NCI-H187 treated with DMSO at 0.1 percent for 48 hours (cell line): ENCODE measurements at places on chromosomes 6 and 20.

GRCh38 chr6:108744244-108744972, 103.8 kb upstream of the ARMC2 start:
- no peak for DNase-seq

GRCh38 chr20:51347831-51348230, 194.7 kb downstream of the NFATC2 start:
- no peak for DNase-seq

GRCh38 chr20:57047281-57048026, 219.0 kb downstream of the BMP7 start:
- no peak for DNase-seq

GRCh38 chr6:108564178-108564577, 3.5 kb downstream of the FOXO3 start:
- no peak for DNase-seq

GRCh38 chr6:135851442-135852271, at the start of gene PDE7B:
TSS of gene PDE7B (plus strand) at chr6:135851701.
- DNase-seq, result no peak

GRCh38 chr6:150694889-150695288, 95.2 kb downstream of the PLEKHG1 start:
- no peak for DNase-seq

DNA sequence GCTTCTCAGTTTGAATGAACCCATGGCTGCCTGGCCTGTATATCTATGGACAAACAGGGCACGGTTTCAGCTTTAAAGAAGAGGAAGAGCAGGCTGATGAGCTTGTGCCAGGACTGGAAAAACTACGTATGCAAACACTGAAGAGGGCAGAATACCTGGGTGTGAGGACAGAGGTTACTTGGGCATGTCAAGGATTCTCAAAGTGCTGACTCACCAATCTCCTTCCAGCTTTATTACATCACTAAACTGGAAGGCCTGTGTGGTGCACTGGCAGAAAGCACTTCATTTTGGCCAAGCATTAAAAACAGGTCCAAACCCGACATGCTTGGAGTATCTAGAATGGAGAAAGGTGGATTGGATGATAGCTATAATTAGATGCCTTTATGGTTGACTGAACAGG, 95.2 kb downstream of the GMPR start:
- DNase-seq, result no peak

DNA sequence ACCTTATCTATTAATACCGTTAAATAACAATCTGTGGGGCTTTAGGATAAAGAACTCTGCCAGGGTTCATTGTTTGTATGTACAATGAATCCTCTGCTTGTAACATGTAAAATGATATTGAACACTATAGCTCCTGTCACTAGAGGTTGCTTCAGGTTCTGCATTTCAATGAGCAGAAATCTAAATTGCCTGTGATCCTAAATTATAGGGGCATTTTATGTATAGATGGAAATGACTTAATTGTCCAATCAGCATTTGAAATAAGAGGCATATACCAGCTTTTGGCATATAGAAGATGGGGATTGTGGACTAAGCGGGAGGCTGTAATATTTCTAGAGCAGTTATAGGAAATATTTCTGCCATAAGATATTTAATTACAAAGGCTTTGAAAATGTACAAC, 2.0 kb downstream of the NCOA3 start:
- DNase-seq, result no peak

GRCh38 chr6:35084511-35085203, 56.5 kb downstream of the TCP11 start:
- no peak for DNase-seq

- no peak for DNase-seq
Observed at GRCh38 chr20:1490643-1491195, 501 bp downstream of the SIRPB2 start.

GRCh38 chr6:157335829-157336228, 12.5 kb upstream of the TMEM242 start:
- DNase-seq, result no peak

GRCh38 chr6:79841577-79842375, 105.6 kb downstream of the ELOVL4 start:
- no peak for DNase-seq

DNA sequence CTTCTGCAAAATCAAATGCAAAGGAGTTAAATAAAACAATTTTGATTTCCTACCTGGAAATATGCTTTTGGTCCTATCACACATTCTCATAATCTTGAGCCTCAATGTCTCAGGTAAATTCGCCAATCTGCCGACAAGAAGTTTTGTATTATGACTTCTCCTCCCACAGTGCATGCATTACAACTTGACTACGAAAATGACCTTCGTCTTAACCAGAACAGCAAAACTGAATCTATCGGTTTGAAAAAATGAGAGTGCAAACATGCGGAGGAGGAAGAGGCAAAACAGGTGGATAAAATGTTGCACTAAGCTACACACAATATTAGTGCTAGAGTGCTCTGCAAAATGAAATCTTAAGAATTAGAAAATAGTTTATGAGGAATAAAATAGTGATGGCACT, 43.4 kb downstream of the HIVEP2 start:
- no peak for DNase-seq

- DNase-seq, result no peak
Observed at GRCh38 chr20:17609811-17610377, 40.0 kb downstream of the DSTN start.

- no peak for DNase-seq
Observed at GRCh38 chr6:47680051-47680450, 18.3 kb upstream of the ADGRF4 start.

GRCh38 chr6:103042336-103042735, 1648.8 kb downstream of the GRIK2 start:
- no peak for DNase-seq

- DNase-seq, result no peak
Observed at GRCh38 chr6:70289299-70289698, 13.6 kb downstream of the COL9A1 start.

DNA sequence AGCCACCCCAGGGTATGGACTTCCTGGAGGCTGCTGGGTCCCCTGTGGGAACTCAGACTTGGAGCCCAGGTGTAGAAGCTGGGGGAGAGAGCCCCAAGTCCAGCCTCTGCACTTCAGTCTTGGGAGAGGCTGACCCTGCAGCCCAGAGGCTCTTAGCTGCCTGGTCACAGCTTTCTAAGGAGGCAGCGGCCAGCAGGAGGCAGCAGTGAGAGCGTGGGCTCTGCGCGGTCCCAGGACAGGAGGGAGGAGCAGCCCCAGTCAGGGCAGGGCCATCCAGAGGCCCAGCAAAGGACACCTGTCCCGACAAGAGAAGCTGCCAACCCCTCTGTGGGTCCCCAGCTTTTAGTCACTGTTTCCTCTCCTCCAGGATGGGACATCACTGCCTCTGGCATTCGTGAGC, 9.4 kb downstream of the TREML2 start:
- no peak for DNase-seq

DNA sequence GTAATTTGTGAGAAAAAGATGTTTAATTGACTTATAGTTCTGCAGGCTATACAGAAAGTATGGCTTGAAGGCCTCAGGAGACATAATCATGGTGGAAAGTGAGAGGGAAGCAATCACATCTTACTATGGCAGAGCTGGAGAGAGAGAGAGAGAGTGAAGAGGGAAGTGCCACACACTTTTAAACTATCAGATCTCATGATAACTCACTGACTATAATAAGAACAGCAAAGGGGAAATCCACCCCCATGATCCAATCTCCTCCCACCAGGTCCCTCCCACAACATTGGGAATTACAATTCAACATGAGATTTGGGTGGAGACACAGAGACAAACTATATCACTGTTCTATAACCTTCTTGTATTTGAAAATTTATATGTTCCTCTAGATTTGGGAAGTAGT, 117.2 kb upstream of the BMP5 start:
- DNase-seq, result no peak

GRCh38 chr20:21251278-21251677, 51.9 kb upstream of the XRN2 start:
- DNase-seq, result no peak

GRCh38 chr20:1368448-1369199, 24.2 kb downstream of the FKBP1A start:
- no peak for DNase-seq

DNA sequence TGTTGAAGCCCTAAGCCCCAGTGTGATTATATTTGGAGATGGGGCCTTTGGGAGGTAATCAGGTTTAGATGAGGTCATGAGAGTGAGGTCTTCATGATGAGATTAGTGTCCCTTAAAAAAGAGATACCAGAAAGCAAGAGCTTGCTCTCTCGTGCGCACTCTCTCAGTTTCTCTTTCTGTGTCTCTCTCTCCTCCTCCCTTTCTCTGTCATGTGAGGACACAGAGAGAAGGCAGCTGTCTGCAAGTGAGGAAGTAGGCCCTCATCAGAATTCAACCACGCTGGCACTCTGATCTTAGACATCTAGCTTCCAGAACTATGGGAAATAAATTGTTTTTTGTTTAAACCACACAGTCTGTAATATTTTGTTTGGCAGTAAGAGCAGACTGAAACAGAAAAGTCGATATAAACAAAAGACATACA, 180.5 kb downstream of the IBTK start:
- DNase-seq, result no peak

- DNase-seq, result no peak
Observed at GRCh38 chr20:4411744-4412143, 310.0 kb upstream of the PRND start.

GRCh38 chr6:6277413-6277812, 43.0 kb downstream of the F13A1 start:
- DNase-seq, result no peak

GRCh38 chr20:982754-983153, 19.4 kb downstream of the RSPO4 start:
- DNase-seq, result no peak

GRCh38 chr20:51431321-51431720, 111.2 kb downstream of the NFATC2 start:
- DNase-seq, result no peak

GRCh38 chr20:62461834-62462233, 14.0 kb downstream of the GATA5 start:
- no peak for DNase-seq

DNA sequence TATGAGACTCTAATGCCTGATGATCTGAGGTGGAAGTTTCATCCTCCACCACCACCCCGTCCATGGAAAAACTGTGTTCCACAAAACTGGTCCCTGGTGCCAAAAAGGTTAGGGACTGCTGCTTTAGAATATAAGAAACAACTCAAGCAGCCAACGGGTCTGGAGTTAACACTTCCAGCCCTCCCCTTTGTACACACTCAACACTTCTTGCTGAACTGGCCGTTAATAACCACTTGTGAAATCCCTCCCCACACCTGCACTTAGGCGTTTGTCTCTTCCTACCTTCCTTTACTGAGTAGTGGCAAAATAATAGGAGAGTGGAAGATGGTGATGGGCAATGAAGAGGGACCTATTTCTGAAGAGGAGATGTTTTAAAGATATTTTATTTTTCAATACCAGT, 10.5 kb downstream of the SAYSD1 start:
- peak; percentile 46 for DNase-seq

DNA sequence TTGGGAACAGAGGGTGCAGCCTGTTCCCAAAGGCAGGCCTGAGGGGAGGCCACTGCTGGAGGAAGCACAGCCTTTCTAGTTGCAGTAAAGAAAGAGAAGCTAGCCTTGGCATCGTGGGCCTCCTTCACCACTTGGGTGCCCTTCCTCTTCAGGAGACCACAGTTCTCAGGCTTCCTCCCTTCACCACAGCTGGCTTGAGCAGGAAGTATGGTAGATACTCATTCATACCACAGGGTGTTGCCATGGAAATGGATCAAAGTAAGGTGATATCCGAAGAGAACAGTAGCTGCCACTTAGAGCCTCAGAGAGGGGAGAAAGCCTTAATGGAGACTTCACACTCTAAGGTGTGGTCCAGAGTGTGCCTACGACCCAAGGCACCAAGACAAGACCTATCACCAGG, 120.4 kb upstream of the RIPOR2 start:
- no peak for DNase-seq

DNA sequence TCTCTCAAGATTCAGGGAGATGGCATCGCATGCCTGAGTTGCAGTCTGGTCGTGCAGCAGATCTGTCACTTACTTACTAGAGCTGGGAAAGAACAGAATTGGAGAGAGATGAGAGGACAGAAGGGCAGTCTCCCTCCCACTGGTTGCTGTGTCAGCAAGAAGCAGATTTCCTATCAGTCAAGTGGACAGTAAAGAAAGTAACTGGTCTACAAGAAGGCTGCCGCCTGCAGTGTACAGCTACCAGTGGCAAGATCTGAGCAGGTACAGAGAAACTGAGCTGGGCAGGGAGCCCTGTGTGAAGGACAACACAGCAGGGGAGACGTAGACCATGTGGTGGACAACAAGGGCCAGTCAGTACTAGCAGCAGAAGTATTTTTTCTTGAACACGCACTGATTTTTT, 49.5 kb upstream of the PCSK2 start:
- no peak for DNase-seq

DNA sequence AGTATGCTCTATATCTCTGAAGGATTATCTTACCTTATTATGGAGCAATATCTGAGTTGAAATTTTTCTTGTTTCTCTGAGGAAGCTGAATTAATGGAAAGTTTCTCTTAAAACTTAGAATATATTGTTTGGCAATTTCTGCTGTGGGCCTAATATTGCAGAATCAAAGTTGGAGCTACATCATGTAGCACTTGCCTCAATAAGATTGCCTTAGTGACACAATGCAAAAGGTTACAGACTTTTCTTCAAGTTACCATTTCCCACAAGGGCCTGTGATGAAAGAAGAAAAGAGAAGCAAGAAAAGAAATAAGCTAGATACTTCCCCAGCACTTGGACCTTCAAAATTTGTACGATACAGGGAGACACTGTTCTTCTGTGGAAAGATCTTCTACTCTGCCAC, 151.2 kb downstream of the SOBP start:
- DNase-seq, result no peak

DNA sequence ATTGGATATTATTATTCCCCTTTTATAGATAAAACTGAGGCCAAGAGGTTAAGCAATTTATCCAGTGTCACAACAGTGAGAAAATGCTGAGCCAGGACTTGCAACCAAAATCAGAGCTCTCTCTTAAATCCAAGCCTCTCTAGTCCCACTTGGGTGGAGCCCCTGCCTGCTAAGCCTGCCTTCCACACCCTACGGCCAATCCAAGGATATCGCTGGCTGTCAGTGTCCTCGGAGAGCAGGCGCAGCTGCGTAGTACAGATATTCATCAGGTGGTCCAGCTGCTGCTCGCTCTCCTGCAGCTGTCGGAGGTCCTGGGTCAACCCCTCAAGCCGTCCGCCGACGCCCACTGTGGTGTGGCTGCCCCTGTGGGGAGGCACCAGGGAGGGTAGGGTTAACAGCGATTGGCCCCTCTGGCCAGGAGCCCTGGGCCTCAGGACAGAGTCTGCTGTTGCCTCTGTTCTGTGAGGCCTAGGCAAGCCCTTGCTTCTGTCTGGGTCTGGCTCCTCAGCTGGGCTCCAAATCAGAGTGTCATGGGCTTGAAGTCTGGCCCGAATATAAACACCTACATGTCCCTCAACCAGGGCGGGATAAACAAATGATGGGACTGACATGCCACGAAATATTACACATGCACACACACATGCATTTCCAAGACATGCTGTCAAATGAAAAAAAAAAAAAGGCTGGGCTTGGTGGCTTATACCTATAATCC, 3.9 kb upstream of the NECAB3 start:
- DNase-seq, result no peak
